Body of pancreas (tissue), 4 donors: ENCODE measurements at places on chromosomes 7 and 10.

GRCh38 chr7:120168066-120168465 is 104.9 kb upstream of the KCND2 start:
- no peak for DNase-seq

- DNase-seq, result no peak
These were observed 5.3 kb downstream of the FGF8 start for GRCh38 chr10:101770331-101771215.

DNA sequence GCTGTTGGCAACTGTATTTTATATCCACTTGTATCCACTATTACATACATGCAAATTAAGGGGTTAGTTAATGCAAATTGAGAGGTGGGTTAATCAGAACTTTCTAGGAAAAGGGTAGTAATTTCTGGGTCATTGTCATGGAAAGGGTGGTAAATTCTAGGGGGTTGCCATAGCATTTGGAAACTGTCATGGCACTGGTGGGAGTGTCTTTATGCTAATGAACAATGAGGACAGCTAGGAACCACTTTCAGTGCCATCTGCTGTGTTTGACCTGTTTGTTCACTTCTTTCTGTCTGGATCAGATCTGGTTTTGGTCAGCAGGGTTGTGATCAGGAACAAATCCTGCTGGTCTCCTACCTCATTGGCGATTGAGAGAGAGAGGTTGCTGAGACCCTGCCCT is 283.3 kb upstream of the PRKCQ start:
- no peak for DNase-seq

DNA sequence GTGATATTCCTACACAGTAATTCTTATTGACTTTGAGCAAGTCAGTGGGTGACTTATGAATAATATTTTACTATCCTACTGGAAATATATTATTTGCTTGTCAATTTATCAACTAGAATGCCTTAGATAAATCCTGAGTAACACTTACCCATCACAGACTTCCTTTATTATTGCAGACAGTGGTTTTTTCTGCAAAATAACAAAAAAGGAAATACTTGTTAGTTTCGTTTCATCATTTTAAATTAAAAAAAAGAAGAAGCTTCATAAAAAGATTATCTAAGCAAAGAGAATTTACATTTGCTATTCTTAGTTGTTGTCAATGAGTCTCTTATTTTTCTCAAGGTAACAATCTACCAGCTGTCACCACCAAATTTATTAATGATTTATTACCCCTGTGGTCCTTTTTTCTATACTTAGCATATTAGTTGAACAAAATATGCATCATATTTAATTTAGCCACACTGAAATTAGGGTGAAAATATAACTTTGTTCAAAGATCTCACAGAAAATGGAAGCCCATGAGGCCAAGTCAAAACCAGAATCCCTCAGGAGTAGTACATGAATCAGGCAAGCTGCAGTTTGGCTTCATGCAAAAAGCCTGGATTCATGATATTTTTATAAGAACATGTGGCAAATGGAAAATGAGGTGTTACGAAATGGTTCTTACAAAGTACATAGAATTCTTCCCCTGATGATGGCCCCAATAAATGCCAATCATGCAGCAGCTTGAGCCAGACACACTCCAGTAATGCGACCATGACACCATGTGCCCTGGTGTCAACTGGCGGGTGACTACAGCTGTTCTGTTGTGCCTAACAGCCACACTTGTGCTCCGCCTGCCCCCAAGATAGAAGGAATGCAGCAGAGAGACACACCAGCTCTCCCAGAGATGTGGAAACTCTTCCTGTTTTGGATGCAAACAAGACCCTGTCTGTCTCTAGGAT is 132.6 kb downstream of the ELMO1 start:
- DNase-seq, result peak; percentile 35

DNA sequence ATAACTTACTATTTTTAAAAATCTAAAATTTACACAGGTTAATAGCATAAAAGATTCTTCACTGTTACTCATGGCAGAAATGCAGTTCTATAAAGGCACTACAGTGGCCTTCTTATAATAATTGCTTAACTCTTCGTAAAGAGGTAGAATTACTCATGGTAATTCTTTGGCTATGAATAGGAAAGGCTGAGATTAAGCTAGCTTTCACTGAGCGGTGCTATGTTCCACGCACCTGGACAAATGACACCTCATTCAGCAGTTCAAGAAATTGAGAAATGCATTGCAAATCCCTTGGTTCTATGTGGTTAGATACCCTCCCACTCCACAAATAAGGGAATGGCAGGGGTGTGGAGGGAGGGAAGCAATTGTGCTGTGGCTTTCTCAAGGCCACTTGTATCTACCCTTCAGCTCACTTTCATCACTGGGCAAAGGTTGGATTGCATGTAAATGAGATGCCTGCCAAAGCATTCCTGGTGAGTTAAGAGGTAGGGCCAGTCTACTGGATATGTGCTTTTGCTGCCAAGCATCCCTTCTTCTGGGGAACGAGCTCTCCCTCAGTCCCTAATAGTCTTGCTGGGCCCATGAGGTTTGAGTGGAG is 210.9 kb downstream of the TEX36 start:
- no peak for DNase-seq

GRCh38 chr7:87032604-87033339 is 26.7 kb downstream of the ELAPOR2 start:
- no peak for DNase-seq

DNA sequence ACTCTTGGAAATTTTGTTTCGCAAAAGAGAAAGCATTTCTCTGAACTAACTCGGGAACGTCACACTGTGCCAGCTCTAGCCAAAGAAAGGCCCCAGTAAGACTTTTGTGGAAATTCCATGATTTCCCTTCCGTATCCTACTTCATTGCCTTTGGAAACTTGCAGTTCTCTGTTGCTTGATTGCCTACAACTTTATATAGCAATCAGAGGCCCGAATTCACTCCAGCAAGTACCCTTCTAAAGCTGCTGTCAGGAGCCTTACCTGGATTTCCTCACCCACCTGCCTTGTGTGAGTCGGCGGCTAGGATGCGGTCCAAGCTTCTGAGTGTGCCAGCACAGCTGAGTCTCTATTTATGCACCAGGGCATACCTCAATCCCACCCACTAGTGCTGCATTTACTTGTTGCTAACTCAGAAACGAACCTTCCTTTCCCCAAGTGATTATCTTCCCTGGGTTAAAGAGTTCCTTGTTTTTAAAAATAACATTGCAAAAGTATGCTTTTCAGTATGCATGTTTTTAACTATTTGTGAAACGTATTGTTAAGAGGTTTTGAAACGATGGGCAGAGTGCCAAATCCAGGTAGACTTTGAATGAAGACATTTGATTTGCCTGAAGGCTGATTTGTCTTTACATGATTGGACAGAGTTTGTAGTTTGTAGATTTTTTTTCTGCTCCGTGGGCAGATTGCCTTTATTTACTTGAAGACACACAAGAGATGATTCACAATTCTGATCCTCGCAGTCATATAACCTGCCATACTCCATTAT is at the start of gene AGR2:
AGR2 (minus strand) TSS at position 326 of the 766 bp plus-strand sequence. CDS start 3,203 bp downstream, outside the sequence.
- peak; percentile 29 for DNase-seq

GRCh38 chr7:823649-824048 is 8.6 kb upstream of the SUN1 start:
- DNase-seq, result no peak

DNA sequence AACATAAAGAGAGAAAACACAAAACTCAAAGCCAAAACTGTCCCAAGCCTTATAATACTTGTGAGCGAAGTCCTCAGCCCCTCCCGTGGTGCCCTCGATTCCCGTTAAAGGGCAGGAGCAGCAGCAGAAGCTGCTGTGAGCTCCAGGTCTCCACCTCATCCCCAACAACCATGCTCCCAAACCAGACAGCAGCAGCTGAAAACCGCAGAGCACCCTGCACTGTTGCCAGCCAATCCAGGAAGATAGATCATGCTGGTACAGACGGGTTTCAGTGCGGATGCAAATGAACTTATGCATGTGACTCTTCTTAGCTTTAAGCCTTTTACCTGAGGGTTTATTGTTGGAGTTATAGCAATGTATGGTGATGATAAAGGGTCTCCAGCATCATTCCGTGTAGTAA is 97.9 kb downstream of the DNAJB6 start:
- DNase-seq, result no peak
